ENCODE measurements at places on chromosomes 5 and 9.

DNA sequence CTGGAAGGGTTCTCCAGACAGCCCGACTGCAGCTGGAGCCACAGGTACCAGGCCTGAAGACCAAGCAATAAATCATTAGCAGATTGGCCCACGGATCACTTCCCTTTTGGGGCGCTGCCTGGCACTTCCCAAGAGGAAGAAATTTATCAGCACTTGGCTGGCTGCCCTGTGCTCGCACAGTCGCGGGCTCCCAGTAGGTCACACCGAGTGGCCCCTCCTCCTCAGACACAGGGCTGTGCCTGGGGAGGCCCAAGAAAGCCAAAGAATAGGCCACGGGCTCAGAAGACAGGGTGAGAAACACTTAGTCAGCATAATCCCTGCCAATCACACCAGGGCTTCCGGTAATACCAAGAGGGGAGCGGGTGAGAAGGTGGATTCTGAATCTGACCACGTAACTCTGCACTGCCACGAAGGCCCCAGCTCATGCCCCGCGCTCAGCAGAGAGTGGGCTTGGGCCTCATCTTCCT, 115.7 kb upstream of the MSX2 start:
- DNase-seq, result no peak

DNA sequence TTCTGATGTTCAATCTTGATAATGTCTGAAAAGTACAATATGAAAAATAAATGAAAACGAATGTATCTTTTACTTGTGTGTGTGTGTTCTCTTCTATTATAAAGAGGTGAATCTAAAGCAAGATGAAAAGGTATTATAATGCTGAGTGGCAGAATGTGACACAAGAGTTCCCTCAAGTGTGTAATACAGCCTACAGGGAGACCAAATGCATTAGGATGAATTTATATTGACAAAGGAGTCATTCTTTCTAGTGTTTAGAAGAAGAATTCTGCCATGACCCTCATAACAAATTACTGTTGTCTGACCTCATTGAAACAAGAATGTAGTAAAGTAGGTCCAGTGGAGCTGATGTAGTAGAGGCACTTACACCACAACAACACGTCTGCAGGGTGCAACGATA, 1119.0 kb upstream of the CDH10 start:
- DNase-seq, result no peak

DNA sequence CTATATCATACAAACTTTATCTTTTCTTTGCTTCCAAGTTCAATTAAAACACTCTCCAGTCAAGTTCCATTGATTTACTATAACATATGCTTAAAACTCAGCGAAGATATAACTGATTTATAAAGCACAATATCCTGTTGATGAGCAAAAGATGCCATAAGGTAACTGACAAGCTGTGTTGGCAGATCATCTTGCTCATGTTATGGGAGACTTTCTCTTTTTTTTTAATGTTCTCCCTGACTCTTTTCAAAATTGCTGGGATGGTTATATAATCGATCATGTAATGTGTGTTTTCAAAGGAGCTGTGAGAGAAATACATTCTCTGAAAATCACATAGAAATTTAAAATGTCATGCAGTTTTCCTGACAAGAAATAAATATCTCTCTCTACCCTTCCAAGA, 293.5 kb downstream of the MED10 start:
- no peak for DNase-seq

DNA sequence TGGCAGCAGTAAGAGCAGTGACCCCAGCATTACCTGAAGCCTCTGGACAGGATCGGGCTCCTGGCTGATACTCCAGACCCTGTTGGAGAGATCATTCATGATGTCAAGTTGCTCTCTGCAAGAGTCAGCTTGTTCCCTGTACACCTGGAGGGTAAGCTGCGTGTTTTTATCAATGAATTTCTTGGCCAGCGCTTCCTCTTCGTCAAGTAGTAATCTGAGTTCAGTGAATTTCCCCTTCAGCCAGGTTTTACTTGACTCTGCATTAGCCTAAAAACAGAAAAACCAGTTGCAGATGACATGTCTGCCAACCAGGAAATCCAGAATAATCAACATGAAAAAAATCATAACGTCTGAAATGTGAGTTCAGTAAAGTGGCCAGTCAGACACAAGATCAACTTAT, 19.1 kb downstream of the TRIM14 start:
- DNase-seq, result no peak

- DNase-seq, result no peak
Measured at GRCh38 chr5:179269781-179270543, 75.3 kb downstream of the ADAMTS2 start.

- no peak for DNase-seq
Measured at GRCh38 chr9:91589101-91589553, 165.5 kb upstream of the NFIL3 start.

- no peak for DNase-seq
Measured at GRCh38 chr5:66406761-66407336, 189.3 kb upstream of the MAST4 start.

DNA sequence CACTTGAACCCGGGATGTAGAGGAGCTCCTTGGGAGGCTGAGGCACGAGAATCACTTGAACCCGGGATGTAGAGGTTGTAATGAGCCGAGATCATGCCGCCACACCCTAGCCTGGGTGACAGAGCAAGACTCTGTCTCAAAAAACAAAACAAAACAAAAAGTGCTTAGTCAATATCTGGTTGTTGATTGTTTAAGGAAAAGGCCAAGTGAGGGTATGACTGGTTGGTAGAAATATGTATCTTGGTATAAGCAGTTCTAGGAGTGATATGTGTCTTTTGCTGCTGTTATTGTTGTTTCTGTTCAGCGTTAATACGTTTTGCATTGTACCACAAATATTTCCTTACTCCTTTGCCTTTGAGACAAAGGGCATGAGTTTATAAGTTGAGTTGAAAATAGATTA, 210.7 kb upstream of the DMRT1 start:
- DNase-seq, result no peak

DNA sequence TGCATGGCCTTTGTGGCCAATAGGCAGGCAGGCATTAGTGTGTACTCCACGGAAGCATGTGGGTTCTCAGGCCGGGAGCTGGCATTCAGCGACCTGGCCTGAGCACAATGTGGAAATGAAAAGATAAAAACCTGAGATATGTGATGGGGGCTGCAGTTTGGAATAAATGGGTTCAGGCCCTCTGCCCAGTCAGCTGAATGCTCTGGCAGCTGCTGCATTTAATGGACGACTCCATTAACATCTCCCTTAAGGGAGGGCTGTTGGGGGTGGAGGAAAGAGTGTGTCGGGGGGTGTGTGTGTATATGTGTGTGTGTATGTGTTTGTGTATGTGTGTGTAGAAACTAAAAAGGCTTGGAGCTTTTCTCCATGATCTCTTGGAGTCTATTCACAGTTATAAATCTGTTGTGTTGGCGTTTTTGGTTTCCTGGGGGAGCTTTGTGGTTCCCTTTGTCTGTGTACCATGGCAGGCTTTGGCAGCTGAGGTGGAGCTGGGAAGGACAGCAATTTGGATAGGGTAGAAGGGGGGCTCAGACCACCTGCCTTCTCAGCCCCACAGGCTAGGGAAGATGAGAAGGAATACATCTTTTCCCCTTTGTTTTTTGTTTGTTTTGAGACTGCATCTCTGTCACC, 27.3 kb upstream of the HSPA9 start:
- no peak for DNase-seq

GRCh38 chr5:77635067-77635916, 3.2 kb downstream of the OTP start:
- DNase-seq, result no peak

DNA sequence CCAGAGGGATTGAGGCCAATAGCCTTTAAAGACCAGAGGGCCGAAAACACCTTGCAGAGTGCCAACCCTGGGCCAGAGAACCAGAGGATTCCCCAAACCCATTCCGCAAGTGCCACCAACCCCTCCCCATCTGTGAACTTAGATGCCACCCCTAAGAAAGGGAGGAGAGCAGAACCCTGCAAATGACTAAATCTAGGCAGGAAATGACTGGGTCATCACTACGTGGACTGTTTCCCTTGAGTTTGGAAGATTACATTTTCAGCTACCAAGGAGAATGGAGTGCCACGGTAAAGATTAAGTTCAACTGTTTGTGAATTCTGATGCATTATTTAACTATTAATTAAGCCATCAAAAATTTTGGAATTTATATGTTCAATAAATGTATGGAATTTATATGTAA, 142.8 kb downstream of the ENC1 start:
- no peak for DNase-seq

DNA sequence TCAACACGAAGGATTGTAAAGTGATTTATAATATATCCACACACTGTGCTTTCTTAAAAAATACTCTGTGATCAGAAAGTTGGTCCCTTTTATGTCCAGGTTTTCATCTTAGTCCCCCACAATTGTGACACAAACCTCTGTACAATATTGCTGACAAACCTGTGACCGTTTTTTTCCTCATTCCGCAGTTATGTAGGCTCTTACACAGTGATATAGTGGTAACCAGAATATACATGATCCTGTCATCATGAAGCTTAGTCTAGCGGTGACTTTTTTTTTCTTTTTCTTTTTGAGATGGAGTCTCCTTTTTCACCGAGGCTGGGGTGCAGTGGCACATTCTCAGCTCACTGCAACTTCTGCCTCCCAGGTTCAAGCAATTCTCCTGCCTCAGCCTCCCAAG, 8.7 kb downstream of the ANP32B start:
- DNase-seq, result no peak

DNA sequence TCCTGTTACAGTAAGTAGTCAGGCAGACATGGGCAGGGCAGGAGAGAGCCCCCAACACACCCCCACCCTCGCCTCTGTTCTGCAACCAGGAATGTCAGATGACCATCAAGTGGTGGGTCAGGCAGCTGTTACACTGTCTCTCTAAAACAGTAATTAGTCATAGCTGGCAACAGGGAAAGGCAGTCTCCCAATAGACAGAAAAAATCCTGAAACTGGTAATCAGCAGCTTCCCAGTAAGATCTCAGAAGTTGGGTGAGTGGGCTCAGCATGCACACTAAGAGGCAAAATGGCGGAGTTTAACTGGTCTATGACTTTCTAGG, 90.2 kb downstream of the C5orf15 start:
- no peak for DNase-seq

- DNase-seq, result no peak
Measured at GRCh38 chr5:67015541-67016191, 180.9 kb downstream of the CD180 start.

DNA sequence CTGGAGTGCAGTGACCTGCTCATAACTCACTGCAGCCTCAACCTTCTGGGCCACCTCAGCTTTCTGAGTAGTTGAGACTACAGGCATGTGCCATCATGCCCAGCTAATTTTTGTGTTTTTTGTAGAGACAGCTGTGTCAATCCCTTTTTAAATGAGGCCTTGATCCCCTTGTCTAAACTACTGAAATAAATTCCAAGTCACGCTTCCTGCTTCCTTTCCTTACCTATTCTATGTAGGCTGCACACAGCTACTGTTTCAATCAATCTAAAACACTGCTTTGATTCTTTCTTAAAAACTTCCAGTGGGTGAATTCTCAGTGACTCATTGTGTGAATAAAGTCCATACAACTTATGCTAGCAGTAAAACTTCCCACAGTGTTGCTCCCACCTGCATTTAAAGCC, 2.9 kb upstream of the C7 start:
- no peak for DNase-seq

DNA sequence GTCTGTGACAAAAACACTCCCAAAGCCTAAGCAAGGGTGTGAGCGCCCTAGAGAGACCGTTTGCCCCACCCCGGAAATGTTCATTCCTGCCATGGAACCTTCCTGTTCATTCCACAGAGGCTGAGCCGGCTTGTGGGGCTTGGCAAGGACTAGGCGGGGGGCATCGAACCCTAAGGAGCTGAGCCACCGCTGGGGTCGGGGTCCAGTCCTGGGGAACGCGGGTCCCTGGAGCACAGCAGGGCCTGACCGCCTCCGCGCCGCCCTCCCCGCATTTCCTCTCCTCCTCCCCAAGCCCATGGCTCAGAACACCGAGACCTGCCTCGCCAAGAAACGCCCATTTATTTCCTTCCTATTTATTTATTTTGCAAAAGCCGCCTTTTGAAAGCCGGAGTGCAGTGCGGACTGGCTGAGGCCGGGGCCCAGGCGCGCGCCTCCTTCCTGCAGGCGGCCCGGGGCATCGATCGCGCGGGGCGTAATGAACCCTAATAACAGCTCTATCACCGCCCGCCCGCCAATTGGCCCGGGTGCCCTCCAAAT, 228.9 kb upstream of the IRX4 start:
- no peak for DNase-seq

DNA sequence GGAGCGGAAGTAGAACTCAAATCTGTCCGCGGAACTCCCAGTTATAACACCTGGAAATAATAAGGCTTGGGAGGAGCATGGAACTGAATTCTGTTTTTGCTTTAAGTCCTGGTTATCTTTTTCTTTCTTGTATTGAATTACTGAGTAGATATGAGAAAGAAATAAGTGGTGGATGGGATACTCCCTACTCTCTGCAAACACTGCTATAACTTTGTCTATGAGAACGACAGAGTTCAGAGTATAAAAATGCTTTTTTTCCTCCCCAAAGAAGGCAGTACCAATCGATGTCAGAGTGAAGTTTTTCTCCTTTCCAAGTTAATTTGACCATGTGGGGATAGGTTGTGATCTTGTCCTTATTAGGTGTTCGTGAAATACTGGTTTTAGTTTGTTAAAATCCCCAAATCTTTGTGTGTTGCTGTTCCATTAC, 1.2 kb downstream of the RIC1 start:
- DNase-seq, result no peak

GRCh38 chr9:121637713-121638220, 13.7 kb upstream of the DAB2IP start:
- no peak for DNase-seq

DNA sequence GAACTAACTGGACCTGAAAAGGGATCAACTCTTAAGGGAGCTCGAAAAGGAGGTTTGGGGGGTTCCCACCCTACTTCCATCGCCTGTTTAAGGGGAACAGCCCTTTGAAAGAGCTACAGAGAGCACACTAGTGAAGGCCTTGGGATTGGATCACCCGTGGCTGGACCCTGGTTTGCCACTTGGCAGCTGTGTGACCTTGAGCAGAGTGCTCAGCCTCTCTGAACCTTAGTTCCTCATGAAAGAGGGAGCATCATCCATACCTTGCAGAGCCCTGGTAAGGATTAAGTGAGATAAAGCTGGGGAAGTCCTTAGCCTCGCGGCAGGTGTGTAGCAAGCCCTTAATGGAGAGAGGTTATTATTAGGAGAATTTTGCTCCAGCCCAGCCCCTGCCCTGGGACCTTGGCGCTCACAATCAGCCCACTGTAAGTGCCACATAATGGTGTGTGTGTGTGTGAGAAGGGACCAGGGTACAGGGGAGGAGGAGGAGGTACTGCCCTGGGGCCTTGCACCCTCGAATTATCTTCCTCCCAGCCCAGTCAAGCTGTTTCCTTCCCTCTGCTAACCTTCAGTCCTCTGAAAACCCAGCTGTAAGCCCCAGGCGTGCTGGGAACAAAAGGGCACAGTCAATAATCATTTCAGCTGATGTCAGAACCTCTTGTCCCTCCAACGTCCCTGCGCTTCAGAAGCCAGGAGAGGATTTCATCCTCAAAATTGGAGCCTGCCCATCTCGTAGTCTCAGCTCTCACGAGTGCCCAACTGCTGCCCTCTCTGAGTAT, 42.9 kb downstream of the FOXI1 start:
- no peak for DNase-seq

All from AG09319 (cell line).